ENCODE measurements at places on chromosomes 1 and 21.

- DNase-seq: no peak
These were observed 214.5 kb downstream of the KCNT2 start for GRCh38 chr1:196393742-196394141.

DNA sequence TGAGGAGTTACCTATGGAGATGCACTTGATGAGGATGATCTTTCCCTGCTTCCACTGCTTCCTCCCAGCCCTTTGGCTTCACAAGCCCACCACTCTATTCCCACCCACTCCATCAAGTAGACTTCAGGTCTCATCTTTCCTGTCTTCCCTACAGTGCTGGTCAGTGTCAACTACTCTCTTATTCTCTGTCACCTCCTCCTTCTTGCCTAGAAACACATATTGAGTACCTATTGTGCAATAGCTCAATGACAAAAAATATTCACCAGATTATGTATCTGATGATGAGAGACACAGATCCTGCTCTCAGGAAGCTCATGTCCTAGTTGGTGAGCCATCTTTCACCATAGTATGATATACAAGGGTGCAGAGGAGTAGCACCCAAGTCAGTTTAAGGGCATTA, 82.2 kb upstream of the NFASC start:
- no peak for DNase-seq

GRCh38 chr1:110672001-110672752, 2.6 kb downstream of the KCNA3 start:
- DNase-seq: no peak

DNA sequence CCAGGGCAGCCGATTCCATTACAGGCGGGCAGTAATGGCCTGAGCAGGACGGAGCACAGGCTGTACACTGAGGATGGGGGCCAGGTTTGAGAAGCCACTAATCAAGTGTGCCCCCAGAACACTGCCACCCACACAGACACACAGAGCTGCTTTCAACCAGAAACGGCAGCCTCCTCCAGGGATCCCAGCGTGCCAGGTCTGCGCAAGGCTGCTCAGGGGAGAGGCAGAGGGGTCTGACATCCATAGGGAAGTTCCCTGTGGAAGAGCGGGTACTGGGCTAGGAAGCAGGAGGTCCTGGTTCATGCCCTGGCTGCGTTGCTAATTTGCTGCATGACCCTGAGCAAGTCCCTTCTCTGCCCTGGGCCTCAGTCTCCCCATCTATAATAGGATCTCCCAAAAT, 26.1 kb upstream of the ALDH4A1 start:
- no peak for DNase-seq

DNA sequence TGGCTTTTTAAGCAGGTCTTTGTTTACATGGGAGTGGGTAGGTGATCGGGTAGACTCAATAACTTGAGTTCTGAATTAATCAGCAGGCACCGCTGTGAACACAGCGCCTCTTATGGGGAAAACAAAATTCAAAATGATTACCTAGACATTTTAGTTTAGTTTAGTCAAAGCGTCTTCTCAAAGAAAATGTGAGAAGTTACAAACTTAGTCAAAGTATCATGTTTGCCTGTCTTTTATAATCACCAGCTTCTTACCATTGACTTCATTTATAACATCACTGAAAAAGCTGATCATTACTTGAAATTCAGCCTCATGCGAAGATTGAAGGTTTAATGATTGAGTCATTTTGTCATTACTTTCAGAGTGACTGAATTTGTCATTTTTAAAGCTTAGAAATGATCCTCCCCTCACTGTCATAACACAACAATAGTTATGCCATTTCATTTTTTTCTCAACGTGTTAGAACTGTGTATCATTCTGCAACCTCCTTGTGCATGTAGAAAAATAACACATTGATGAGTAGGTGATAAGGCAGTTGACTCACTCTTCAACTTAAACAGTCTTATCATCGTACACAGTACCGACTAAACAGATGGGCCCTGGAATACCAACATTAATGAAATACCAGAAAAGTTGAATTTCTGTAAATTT, 188.5 kb downstream of the NFIA start:
- DNase-seq: no peak

DNA sequence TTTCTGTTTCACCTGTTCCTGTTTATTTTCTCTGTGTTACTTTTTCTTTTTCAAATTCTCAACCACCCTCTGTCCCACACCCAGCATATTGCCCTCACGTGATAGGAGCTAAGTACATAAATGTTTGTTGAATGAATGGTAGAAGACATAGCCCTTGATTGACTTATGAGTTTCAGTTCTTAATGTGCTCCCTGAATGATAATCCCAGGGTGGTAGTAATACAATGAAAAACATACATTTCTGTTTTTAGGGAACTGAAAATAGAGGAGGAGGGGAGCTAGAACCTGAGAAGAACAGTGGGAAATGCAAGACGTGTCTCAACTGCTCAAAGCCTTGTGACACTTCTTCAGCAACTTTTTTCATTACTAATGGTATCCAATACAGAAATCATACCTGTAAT, 147.1 kb downstream of the SPATA46 start:
- no peak for DNase-seq

- DNase-seq: no peak
These were observed 35.8 kb upstream of the OLFM3 start for GRCh38 chr1:102032534-102032933.

GRCh38 chr1:27601771-27602461, 2.0 kb downstream of the AHDC1 start:
- peak; percentile 22 for DNase-seq

- no peak for DNase-seq
These were observed 89.3 kb downstream of the VAV3 start for GRCh38 chr1:107875689-107876088.

GRCh38 chr1:55234016-55234415, 18.9 kb upstream of the USP24 start:
- DNase-seq: no peak

Measured in AML-193 (cell line).